ENCODE measurements at places on chromosomes 6 and 20.

GRCh38 chr20:40322941-40323340 lies 366.1 kb downstream of the MAFB start:
- peak; percentile 33 for DNase-seq

- no peak for DNase-seq
These were observed 278.2 kb downstream of the CDC5L start for GRCh38 chr6:44665683-44666082.

DNA sequence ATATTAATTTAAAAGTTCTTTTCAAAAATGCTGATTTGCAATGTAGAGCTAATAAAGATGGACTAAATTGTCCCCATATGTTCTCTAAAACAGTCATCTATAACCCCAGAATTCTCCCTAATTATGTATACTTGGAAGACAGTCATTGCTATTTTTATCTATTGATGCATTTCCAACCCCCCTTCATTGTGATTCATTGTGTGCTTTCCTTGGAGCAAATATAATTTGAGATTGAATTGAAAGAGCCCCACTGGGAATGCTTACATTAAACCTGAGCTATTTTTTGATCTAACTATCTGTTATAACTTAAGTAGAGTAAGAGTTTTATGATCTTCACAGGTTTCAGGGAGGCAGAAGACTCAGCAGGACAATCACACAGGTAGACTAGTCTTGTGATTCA lies 73.7 kb upstream of the PTCHD4 start:
- no peak for DNase-seq

DNA sequence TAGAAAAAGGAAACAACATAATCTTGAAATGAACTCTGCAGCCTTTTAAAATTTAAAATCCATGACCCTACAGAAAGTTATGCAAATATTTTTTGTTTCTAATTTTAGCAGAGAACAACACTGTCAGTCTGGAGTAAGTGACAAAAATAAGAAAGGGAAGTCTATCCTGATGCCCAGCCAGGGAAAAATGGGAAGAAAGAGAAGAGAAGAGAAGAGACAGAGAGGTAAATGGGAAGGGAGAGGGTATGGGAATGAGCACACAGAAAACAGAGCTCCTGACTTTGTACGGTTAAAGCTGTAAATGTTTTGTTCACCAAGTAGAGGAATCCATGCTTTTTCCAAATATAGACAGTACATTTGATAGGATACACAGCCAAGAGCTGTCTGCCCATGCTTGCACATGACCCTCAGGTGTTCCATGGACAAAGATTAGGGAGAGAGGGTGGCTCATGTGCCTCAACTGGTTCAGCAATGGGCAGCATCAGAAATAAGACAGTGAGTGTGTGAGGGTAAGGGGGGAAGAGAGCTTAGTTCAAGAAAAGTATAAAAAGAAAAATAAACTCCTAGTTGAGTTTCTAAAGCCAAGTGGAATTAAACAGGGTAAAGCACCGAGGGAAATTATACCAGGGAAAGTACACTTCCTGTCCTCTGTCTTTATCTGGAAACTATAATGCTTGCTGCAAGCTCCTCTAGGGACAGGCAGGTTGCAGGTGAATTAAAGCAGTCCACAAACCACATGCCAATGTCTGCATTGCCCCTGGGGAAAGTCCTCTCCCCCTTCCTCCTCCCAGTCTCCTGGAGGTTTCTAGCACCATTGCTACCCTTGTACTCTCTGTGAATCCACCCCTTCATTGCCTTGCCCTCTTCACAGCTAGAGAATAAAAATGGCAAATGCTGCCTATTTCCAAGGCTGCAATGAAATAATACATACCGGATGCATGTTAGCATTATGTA lies 30.0 kb downstream of the MAP3K5 start:
- DNase-seq: no peak

- DNase-seq: no peak
These were observed 55.0 kb upstream of the HLA-A start for GRCh38 chr6:29887330-29887818.

GRCh38 chr20:62437927-62438326 lies 10.6 kb upstream of the RBBP8NL start:
- DNase-seq: no peak

DNA sequence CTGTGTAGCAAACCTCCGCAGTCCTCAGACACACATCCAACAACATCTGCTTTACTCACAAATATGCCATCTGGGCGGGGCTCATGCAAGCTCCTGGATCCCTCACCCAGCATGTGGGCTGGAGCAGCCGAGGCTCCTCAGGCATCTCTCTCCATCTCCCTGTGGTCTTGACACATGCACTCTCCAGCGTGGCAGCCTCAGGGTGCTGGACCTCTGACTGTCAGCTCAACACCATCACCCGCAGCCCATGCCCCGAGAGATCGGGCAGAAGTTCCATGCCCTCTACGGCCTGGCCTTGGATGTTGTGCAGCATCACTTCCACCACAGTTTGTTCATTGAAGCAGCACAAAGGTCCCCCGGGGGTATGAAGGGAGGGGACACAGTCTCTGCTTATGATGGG lies 32.6 kb upstream of the CD93 start:
- no peak for DNase-seq

DNA sequence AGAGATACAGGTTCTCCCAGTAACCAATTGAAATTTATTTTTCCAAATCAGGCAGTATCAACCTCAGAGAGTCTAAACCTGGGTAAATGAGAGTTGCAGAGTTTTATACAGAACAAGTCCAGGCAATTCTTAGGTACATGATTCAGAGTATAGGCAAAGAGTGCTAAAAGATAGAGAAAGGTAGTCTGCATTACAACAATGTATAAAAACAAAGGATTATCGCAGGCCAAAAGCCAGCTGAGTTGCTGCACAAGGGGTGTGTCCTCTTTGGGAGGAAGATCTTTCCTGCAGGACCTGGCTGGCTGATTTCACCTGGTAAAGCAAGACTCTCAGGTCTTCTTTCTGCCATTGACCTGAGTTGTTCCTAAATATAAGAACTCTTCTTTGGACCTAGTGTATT lies 48.9 kb upstream of the ECHDC1 start:
- DNase-seq: no peak
